ENCODE measurements at places on chromosomes 7 and 10.

DNA sequence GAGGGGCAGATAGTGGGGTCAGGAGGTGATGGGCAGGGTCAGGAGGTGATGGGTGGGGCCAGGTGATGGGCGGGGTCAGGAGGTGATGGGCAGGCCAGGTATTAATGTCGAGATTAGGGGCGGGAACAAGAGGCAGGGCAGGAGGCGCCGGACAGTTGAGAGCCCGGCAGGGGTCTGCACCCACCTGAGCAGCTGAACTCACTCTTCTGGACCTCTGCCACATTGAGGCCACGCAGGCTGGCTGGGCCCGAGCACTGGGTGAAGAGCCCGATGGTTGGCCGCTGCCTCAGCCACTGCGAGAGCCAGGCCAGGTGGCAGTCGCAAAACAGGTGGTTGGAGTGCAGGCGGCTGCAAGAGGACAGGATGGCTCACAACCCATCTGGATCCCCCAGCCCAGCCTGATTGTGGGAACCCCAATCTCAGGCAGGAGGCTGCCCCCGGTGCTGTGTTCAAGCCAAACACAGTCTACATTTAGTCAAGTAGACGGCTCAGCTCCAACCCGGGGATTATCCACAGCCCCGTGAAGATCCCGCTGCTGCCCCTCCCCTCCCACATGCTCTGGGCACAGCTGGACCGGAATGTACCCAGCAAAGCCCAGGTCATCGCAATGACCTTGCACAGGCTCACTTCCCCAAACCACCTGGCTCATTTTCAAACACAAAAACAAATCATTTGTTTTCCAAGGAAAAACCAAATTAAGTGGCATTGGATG, 122.3 kb downstream of the SLIT1 start:
- no peak for DNase-seq

GRCh38 chr10:76581506-76582256, 1055.9 kb downstream of the KCNMA1 start:
- DNase-seq: no peak

DNA sequence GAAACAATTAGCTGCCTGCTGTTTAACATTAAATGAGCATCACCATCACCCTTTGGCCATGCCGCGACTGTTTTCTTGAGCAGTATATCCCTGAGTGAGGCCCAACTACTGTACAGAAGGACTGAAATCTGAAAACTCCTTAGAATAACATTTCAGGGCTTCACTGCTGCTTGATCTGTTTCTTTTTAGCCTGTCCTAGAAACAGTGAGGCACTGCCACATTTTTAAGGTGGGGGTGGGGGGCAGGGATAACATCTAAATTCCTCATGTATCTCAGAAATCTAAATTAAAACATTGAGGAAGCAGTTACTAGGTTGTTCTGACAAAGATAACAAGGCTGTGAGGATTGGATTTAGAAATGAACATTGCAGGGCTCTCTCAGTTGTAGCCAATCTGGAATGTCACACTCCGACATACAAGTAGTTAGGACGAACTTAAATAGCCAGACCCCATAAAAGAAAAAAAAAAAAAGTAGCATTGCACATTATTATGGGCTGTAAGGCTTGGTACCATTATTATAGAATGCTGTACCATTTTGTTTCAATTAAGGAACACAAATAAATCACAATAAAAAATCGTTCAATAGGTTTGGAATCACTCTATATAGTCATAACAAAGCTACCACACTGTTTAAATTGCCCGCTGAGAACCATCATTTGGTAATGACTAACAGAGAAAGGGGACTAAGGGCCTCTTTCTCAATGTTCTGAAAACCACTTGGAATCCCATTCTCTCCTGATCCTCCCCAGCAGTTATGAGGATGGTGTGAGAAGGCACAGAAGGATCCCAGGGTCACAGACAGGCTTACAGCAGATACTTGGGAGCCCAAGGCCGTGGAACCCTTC, 256.1 kb downstream of the INHBA start:
- DNase-seq: no peak

- DNase-seq: peak; percentile 61
Measured at GRCh38 chr7:50664461-50664922, 99.3 kb upstream of the DDC start.

- peak; percentile 21 for DNase-seq
Measured at GRCh38 chr10:32795598-32796183, 162.3 kb downstream of the ITGB1 start.

DNA sequence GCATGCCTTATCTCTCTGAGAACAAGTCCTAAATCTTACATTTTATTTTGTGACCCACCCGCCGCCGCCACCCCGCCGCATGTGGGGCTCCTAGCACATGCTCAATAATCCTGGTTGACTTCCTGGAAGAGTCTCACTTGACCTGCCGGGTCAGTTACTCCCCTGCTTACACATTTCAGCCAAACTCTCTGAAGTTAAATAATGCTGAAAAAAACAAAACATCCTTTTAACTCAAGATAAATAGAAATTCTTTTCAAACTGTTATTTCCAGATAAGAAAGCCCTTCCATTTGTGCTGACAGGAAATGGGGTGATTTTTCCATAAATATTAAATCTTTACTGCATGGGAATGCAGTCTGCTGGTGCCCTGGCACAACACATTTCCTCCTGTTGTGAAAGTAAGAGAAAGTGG, 123.5 kb downstream of the ABLIM1 start:
- DNase-seq: no peak

- DNase-seq: no peak
Measured at GRCh38 chr10:32340596-32341180, 6.3 kb downstream of the EPC1 start.

GRCh38 chr7:14606101-14606500, 296.4 kb downstream of the DGKB start:
- DNase-seq: peak; percentile 32

GRCh38 chr10:31974434-31975124, 45.9 kb upstream of the ARHGAP12 start:
- no peak for DNase-seq

GRCh38 chr10:34359435-34359813, 455.7 kb downstream of the PARD3 start:
- no peak for DNase-seq

DNA sequence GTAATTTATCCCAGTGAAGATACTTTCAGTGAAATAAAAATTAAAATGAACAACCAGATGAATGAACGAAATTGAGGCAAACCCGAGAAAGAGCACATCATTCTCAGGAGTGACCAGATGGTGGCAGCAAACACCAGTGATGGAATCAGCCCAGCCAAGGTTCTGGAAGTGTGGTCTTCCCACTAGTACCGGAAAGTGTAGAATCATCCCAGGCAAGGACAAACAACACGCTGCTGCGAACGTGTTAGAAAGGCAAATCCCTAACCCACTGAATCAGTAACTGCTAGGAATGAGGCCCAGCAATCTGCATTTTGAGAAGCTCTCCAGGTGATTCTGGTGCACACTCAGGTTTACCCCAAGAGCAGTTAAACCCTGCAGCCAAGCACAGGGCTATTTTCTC, 15.5 kb upstream of the SLC18A3 start:
- peak; percentile 40 for DNase-seq

DNA sequence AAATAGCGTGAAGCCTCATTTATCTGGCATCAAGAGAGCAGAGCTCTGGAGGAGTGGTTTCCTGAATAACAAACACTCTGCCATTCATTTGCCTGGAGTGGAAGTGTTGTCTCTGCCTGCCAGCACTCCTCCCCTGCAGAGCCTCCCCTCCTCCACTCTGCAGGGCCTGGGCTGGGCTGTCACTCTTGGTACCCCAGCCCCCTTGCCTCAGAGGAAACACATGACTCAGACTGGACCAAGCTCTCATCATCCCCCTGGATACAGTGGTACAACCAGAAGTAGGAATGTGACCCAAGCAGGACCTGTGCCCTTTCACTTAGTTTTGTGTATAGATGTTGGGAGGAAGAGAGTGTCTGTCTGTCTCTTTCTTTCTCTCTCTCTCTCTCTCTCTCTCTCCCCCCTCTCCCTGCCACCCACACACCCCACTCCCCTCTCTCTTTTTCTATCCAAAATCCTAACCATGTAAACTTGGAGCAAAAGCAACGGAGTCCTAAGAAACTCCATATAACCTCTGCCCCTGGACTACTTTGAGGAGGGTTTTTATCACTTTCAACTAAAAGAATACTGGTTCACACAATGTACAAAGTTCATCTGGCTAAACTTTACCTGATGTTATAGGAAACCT, 43.9 kb downstream of the DOCK4 start:
- peak; percentile 45 for DNase-seq

DNA sequence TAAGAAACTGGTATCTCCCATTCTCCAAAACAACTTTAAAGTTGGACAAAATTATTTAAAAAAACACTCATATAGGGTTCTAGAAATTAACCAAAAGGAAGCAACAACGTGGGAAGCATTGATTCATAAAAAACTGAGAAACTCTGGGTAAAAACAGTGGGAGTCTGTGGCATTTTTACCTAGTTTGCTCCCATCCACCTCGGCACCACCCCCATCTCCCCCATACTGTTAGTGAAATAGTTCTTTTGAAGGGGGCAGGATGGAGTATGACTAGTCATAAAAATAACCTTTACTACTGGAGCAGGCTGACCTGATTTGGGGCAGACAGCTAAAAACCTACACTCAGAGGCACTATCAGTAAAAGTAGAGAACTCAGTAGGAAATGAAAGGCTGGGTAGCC, 123.2 kb downstream of the AVL9 start:
- DNase-seq: no peak

GRCh38 chr10:113006656-113007342, 56.8 kb downstream of the TCF7L2 start:
- no peak for DNase-seq

DNA sequence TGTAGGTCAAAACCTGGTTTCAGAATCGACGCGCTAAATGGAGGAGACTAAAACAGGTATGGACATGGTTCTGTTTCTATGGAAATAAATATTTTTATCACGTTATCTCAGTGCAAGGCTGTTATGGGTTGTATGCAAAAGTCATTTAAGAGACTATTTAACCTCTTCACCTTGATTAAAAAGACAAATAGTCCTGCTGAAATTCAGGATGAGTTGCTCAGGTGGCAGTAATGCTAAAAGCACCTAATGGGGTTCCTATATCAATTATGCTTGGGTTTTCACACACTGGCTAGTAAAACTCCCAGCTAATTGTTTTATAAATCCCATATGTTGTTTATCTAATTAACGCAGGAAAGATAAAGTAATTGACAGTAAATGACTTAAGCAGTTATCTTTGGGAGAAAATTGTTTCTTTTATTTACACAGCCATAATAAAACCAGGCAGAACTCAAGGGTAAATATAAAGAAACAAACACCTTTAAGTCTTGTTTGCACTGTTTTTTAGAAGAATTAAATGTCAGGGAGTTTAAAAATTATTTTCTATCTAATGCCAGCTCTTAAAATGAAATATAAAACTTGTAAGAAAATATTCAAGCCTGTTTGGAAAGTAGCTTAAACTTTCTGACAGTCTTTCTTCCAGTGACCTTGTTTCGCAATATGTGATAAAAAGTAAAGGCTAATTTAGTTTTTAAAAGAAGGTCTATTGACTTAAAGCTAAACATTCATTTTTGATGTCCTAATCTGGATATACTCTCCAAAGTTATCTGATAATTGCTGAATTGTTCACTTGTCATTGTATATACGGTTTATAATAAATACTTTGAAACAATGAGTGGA, 3.2 kb downstream of the HHEX start:
- DNase-seq: no peak

- no peak for DNase-seq
Measured at GRCh38 chr10:97124211-97124610, 61.5 kb downstream of the SLIT1 start.

GRCh38 chr10:21272643-21273399, 252.7 kb downstream of the SKIDA1 start:
- DNase-seq: no peak

- no peak for DNase-seq
Measured at GRCh38 chr7:39720586-39720985, 97.2 kb downstream of the RALA start.

DNA sequence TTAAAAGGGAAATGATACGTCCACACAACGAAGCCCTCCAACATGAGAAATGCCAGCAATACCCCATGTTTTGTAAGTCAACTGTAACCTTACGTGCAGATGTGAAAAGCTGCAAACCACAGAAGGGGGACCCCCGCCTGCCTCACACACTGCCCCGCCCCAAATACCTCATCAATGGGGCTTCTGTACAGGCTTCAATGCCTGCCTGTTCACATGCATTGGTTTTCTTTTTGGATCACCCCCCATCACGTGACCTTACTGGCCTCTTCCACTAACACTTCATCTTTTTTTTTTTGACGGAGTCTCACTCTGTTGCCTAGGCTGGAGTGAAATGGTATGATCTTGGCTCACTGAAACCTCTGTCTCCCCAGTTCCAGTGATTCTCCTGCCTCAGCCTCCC, 224.0 kb downstream of the TNS3 start:
- peak; percentile 27 for DNase-seq

DNA sequence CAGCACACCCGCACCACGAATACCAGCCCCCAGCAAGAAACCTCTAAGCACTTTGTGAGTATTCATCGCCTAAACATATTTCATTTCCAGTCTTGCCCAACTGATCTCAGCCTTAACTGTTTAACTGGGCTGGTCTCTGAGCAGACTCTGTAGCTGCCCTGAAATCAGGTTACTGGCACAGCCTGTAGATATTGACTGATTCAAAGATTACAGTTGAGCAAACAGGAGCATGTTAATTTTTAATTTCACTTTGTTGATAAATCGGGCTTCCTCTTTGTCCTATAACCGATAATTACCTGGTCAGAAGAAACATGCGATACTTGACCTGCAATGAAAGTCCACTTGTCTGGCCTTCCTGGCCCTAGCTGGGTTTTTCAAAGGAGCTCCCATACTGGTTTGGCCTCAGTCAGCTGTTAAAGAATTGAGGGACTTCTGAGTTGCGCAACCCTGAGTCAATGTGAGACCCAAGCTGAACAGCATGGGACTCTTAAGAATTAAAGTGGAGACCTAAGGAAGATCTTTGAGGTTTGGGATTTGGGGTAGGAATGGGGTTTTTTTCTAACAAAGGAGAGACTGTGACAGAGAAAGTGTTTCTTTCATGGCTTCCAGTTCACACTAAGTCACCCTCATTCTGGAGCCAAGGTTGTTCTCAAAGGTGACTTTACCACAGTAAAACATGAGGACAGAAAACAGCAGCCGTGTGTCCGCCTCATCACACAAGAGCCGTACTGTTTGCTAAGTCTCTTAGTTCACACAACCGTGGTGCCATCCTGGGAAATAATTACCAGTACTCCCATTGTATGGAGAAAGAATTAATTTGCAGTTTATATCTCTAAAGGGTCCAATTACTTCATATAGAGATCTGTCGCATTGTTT, 75.9 kb downstream of the PPP1R3C start:
- DNase-seq: no peak

DNA sequence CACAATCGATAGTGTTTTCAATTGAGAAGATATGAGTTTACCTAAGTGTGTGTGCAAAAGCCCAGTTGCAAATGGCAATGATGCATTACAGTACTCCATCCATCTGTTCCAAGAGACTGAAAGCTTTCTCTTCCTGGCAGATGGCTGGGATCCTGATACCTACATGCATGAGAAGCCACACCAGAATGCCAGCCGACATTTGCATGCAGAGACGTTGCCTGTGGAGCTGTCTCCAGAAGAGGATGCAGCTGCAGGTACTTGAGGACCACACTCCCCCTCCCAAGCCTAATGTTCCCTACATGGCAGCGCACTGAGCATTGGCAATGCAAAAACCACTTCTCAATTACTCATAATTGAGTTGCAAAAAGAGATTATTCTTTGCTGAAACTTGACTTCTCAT, 332.1 kb downstream of the WDR11 start:
- DNase-seq: no peak

All from foreskin melanocyte (primary cell).